ENCODE measurements at places on chromosomes 11 and 22.

GRCh38 chr11:65625628-65626342 is 10.2 kb downstream of the PCNX3 start:
- no peak for DNase-seq

DNA sequence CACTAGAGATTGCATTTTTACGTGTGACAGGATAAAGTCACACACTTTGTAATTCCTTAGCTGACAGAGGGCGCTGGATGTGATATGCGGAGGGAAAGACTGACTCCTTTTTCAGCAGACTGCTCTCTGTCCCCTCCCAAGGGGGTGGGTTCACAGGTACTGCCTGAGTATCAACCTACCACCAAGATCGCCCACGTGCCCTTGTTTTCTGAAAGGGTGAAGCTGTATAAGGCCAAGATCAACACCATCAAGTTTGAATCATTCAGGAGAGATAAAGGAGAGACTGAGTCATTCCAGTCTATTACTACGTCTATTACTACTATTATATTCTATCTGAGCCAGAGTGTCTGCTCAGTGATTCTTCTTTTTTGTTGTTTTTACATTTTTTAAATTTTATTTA is 30.7 kb downstream of the BUD13 start:
- DNase-seq, result no peak

- DNase-seq, result no peak
Observed at GRCh38 chr11:106761240-106761639, 257.0 kb downstream of the GUCY1A2 start.

GRCh38 chr11:127000981-127001380 is 411 bp upstream of the KIRREL3 start:
- DNase-seq, result no peak

Measured in AG04450 (cell line).